Skin of body (tissue), 3 donors: ENCODE measurements at places on chromosomes 2 and 18. TPM values are rescaled to one million over a fixed set of nuclear protein-coding genes. Genes with fewer than 3 reads are reported as not detected.

ZC3H6 gene
- total RNA-seq = 9.7 TPM

FBXO48 gene
- 0.79 TPM for total RNA-seq

KRTCAP3 gene
- 2.5 TPM for total RNA-seq

ALKAL2 gene
- 1.4 TPM for total RNA-seq

LYPD1 gene
- total RNA-seq = 0.99 TPM

GRHL1 gene
- total RNA-seq = 93.0 TPM

ADD2 gene
- total RNA-seq = 8.5 TPM
